ENCODE measurements at places on chromosomes 5 and 9.

- DNase-seq: no peak
Observed at GRCh38 chr9:130549093-130549735, 30.2 kb upstream of the FUBP3 start.

GRCh38 chr9:94666364-94667099, 27.2 kb upstream of the FBP1 start:
- no peak for DNase-seq

- DNase-seq: no peak
Observed at GRCh38 chr5:8508231-8508630, 639.3 kb downstream of the MTRR start.

DNA sequence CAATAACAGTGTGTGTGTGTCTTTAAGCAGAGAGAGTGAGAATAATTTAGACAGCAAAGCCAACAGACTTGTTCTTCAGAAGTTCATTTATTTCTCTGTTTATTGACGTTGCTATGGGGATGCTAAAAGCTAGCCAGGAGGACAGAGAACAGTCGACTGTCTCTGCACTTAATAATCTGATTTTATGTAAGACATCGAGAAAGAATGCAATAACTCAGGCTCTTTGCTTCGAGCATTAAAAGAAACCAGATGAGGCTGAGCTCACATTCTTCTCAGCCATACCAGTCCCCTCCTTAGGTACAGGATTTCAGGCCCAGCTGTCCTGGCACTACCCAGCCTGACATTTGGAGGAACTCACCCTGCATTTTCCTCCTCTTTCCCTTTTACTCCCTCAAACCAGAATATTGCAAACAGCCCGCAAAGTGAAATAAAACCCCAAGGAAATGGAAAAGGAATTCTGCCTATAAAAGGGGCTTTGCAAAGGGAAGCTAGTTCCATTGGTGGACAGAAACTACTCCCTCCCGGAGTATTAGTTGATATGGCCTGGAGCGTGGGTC, 44.5 kb upstream of the DPYSL3 start:
- DNase-seq: no peak

Data from spleen (tissue), 13 donors.